ENCODE measurements at places on chromosomes 2 and 18.

GRCh38 chr2:208370881-208371633, 35.5 kb upstream of the PTH2R start:
- no peak for DNase-seq

- DNase-seq: no peak
These were observed 27.8 kb downstream of the CTIF start for GRCh38 chr18:48566589-48566988.

DNA sequence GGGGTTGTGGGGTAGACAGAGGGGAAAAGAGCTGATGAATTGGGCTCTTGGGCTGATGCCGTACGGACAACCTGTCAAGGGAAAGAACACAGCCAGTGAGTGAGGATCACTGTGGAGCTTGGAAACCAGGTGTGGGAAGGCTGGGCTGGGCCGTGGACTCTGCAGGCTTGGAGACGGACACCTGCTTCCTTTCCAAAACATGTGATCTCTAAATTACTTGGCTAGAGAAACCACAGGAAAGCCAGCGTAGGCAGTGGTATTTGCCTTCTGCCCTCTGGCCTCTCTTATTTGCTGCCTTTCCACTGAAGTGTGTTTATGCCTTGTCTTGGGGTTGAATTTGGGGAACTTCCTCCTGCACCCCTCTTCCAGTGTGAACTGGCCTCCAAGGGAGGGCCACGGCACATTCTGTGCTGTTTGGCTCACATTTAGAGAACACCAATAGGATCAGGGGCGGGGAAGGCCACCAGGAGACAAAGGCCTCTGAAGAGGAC, 267.7 kb downstream of the PRKCE start:
- DNase-seq: no peak

GRCh38 chr2:233700028-233700635, 7.4 kb downstream of the UGT1A6 start:
- DNase-seq: no peak

GRCh38 chr2:199875400-199875799, 24.4 kb upstream of the FTCDNL1 start:
- no peak for DNase-seq

DNA sequence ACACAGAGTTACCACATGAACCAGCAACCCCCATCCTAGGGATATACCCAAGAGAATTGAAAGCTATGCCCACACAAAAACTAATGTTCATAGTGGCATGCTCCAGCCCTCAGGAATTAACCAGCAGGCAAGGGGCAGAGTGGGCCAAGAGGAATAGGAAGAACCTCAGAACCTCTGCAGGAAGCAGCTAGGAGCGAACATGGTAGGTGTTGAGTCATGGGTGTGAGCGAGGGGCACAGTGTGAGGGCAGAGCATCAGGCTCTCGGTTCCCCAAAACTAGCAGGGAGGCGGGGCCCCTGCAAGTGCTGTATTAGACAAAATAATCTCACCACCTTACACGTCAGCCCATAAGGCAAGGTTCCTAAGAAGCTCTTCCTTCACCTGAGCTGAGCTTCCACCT, 5.6 kb upstream of the RUFY4 start:
- no peak for DNase-seq

DNA sequence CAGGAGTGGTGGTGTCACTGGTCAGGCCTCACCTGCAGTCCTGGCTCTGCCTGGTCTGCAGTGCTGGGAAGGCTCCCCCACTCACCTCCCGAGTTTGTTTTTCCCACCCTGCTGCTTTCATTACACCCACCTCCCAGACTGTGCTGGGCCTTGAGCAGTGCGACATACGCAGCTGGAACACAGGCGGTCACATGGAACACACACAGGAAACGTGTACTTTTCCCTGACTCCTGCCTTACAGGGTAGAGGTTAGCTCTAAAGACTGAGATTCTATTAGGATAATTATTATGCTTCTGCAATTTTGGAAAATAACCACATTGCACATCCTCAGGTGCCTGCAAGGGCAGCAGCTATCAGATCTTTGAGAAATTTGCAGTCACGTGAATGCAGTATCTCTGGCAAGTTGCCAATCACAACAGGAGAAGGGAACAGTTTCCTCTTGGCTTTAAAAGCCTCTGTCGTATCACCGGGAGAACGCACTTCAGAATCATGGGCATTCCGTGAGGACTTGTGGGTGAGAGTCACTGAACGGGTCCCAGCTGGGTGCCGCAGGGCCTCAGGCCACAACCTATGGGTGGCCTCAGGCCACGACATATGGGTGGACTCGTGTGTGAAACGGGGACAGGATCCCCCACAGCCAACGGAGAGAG, 136.5 kb downstream of the ZNF236 start:
- DNase-seq: no peak

DNA sequence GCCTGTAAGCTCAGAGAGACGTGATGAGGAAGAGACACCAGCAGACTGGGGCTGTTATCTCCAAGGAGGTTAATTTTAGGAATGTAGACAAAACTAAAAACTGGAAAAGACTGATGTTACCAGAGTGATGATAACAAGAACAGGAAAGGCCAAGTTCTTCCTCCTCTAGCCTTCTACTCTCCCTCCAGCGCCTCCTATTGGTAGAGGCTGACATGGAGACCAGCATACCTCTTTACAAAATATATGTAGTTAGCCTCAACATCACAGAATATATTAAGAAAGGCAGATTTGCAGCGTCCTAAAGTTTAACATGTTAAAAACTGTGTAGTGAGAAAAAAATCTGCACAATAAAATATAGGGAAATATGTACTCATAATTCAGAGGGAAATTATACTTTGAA, 66.0 kb downstream of the TCF4 start:
- no peak for DNase-seq

DNA sequence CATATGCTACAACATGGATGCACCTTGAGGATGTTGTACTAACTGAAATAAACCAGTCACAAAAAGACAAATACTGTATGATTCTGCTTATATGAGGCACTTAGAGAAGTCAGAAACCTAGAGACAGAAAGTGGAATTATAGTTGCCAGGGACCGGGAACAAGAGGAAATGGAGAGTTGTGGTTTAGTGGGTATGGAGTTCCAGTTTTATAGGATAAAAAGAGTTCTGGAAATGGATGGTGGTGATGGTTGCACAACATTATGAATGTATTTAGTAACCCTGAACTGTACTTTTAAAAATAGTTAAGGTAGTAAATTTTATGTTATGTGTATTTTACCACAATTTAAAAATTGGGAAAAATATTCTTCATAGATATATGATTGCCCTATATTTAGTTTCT, 97.7 kb downstream of the DPP4 start:
- no peak for DNase-seq

DNA sequence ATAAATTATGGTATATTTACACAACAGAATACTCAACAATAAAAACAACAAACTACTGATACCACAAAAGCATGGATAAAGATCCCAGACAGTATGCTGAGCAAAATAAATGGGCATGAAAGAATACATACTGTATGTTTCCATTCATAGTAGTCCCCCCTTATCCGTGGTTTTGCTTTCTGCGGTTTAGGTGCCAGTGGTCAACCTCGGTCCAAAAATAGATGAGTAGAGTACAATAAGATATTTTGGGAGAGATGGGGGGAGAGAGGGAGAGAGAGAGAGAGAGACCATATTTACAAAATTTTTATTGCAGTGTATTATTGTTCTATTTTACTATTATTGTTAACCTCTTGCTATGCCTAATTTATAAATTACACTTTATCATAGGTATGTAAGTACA, 21.0 kb upstream of the TGFA start:
- DNase-seq: no peak

DNA sequence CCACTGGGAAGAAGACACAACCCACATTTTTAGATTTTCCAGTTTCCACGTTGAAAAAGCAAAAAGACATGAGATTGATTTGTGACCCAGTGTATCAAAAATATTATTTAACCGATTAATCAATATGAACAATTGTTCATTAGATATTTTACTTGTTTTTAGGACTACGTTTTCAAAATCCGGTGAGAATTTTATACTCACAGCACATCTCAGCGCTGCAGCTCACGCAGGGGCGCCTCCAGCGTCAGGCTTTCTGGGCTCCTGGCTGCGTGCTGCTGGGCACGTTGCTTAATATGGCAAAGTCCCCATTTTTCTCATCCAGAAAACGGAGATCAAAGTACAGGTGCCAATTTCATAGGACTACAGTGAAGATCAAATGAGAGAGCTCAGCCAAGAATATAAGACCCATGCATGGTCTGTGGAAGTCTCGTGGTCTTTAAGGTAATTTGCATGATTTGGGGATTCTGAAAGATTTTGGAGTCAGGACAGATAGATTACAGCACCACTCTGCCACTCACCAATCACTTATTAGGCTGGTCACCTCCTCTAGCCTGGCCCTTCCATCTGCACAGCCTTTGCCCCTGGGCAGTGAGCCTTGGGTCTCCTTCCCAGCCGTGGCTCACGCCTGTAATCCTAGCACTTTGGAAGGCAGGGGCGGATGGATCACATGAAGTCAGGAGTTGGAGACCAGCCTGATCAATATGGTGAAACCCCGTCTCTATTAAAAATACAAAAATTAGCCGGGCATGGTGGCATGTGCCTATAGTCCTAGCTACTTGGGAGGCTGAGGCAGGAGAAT, 36.2 kb downstream of the PTPN18 start:
- DNase-seq: no peak

GRCh38 chr2:181528441-181528840, 71.3 kb downstream of the ITGA4 start:
- no peak for DNase-seq

DNA sequence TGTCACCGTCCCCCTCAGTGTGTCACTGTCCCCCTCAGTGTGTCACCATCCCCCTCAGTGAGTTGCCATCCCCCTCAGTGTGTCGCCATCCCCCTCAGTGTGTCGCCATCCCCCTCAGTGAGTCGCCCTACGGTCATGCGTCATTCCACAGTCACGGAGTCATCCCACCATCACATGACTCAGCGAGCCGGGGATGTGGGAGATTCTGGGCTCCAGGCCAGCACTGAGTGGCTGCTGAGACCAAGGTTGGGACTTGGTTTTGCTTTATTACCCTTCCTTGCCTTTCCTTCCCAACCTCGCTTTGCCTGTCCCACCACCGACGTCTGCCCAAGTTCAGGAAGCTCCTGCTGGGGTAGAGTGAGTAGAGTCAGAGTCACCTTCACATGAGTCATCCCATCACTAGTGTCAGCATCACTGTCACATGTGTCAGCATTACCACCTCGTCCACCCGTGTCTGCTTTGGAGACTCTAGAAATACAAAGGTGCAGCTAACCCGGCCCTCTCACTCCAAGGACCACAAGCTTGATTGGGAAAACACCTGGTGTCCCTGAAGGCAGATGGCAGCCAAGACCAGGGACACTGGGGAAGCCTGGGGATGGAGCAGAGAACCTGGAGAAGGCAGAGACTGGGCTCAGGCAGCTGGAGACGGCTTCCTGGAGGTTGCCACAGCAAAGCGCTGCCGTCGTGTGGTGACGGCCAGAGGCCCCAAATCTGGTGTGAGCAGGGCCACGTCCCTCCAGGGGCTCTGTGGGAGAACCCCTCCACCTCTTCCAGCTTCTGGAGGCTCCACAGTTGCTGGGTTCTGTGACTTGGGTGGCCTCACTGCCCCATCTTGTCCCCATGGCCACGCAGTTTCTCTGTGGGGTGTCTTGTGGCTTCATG, 485.2 kb upstream of the SALL3 start:
- no peak for DNase-seq

GRCh38 chr18:79640064-79640672, 39.4 kb upstream of the CTDP1 start:
- DNase-seq: no peak

DNA sequence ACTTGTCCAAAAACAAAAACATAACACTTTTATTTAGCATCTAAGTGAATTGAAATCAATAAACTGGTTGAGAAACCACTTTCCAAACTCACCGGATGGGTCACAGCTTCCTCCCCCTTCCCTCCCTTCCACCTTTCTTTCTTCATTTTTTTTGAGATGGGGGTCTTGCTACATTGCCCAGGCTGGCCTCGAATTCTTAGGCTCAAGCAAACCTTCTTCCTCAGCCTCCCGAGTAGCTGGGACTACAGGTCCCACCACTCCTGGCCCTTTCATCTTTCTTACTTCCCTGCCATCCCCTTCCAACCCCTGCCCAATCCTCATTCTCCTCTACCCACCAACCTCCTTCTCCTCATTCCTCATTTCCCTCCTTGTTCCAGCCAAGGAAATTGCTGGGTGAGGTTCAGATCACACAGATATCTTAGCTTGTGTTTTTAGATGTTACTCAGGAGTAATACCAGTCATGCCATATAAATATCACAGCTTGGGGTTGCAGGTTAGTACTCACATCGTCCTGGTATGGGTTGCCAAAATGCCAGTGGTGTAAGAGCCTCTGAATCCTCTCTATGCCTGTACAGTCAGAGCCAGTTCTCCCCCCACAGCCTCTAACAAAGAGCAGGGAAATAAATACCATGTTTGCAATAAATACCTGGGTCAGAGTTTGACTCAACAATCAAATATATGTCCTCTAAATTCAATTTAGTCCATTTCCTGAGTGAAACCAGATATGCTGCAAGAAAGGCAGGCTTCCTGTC, 132.7 kb upstream of the NDUFV2 start:
- DNase-seq: no peak

DNA sequence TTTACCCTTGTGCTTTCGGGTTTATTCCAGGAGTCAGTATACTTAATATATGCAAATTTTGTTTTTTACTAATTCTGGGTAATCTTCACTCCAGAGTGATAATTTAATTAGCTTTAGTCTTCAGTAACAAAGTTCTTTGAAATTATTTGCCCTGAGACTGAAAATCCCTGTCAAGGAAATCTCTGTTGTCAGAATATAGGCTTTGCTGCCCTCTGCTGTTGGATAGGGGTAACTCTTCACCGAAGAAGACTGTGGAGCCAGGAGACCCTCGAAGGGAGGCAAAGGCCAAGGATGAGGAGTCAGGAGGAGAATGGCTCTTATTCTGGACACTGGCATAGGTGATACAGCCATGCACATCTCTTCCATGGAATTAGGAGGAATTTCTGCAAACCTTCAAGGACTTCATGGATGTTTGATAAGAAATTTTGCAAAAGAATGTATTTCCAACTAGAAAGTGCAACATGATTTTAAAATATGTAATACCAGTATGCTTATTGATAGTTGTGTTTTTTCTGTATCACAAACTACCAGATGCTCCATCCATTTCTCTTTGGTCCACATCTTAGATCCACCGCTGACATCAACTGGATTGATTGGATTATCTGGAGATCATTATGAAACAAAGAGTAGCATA, 182.3 kb downstream of the RDH14 start:
- no peak for DNase-seq

DNA sequence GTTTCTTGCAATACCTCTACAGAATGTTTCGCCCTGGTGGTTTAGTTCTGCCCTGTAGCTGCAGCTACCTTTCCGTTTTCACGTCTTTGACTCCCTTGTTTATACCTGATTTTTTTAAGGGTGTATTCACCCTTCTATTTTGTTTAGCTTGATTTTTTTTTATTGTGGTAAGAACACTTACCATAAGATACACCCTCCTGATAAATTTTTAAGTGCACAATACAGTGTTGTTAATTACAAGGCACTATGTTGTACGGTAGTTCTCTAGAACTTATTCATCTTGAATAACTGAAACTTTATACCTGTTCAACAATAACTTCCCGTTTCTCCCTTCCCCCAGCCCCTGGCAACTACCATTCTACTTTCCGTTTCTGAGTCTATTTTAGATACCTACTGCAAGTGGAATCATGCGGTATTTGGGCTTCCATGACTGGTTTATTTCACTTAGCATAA, 48.9 kb upstream of the NABP1 start:
- DNase-seq: no peak

All from stimulated activated CD8-positive, alpha-beta memory T cell treated with anti-CD3 and anti-CD28 coated beads, Interleukin-15, amount 100 ng/mL, for 24 hours (primary cell).